ENCODE measurements at places on chromosomes 2 and 18.

DNA sequence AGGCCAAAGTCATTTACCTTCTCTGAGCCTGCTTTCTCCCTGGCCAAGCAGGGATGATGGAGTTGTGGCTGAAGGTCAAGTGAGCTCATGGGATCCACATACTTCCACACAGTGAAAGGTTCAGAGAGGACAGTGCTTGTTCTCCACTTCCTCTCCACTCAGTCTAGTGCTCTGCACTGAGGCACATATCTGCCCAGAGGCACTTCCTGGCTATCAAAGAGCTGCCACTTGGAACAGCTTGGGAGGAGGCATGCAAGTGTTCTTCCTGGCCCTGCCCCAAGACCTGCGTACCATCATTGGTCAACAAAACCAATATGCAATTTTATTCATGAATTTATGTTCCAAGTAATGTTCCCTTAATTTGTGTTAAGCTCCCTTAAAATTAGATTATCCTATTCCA is 71.9 kb downstream of the RNF152 start:
- DNase-seq = no peak

DNA sequence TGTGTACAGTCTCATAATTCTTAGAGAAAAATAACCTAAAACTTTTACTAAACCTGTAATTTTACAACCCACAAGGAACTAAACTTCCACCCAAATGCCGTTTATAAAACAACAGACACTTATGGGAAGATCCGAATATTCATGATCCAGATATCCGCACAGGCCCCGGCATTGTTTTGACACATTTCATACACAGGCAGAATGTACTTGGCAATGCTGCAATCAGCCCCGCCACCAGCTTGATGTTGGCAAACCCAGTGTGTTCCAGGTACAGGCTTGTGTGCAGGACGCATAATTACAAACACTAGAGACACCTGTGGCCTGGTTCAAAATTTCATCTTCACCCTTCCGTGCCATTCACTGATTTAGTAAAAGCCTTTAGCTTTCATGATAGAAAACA is 393.0 kb upstream of the SALL3 start:
- no peak for DNase-seq

DNA sequence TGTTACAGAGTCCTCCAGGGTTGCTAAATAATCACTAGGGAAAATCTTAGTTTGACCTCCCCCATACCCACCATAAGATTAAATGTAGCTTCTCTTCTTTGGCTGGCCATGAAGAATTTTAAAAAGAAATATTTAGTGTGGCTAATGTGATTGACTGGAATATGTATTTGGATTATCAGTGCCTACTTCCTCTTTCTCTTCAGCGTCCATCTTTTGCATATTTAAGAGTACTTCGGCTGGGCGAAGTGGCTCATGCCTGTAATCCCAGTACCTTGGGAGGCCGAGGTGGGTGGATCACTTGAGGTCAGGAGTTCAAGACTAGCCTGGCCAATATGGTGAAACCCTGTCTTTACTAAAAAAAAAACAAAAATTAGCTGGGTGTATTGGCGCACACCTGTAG is 28.8 kb downstream of the ADAM23 start:
- no peak for DNase-seq

DNA sequence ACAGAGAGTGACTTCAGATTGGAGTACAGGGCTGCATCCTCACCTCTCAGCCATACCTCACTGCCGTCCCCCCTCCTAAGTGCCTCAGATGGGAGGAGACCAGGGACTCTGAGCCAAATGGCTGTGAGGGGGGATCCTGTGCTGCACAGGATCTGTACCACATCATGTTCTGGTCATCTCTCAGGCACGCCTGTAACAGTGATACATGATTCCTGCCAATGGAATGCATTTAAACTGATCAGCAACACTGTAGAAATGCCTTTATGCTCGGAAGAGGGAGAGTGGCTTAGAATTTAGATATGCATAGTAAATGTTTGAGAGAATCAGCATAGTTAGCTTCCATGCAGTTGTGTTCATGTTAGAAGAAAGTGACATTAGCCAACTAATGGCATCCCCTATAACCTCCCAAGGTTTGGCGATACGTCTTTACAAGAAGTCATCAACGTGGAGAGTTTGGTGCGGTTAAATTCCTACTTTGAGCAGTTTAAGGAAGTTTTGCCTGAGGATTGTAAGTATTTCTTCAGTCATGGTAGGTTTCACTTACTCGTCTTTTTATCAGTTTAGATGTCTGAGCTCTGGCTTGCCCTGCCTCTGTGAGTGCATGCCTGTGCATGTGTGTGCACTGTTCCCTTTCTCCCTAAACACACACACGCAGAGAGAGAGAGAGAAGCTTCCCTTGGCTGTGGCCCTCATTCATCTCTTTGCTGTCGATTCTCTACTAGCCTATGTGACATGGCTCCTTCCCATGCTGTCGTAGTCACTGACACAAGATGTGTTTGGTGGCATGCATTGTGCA is 40.0 kb downstream of the COA5 start:
- DNase-seq = no peak

GRCh38 chr18:43192408-43192807 is 76.9 kb upstream of the RIT2 start:
- no peak for DNase-seq

- DNase-seq = no peak
Observed at GRCh38 chr2:202378662-202379358, 2.7 kb downstream of the BMPR2 start.

GRCh38 chr2:215439404-215439803 is 3.5 kb upstream of the FN1 start:
- DNase-seq = no peak

GRCh38 chr18:72846736-72847533 is 20.9 kb downstream of the NETO1 start:
- DNase-seq = no peak

DNA sequence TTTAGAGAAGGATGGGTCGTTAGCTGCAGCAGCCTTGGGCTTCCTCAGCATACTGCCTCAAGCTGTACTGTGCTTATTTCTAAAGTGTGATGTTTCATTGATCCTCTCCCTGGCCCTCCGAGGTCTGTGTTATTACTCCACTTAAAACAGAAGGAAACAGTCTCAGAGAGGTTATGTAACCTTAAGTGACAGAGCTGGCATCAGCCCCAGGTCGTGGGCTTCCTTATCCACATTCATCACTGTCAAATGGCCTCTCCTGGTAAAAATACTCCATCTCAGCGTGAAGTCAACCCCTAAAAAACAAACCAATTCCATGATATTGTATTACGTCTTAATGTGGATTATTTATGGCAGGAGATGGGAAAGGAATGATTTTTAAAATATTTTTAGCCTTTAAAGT is 153.3 kb upstream of the NOSTRIN start:
- DNase-seq = peak; percentile 43

DNA sequence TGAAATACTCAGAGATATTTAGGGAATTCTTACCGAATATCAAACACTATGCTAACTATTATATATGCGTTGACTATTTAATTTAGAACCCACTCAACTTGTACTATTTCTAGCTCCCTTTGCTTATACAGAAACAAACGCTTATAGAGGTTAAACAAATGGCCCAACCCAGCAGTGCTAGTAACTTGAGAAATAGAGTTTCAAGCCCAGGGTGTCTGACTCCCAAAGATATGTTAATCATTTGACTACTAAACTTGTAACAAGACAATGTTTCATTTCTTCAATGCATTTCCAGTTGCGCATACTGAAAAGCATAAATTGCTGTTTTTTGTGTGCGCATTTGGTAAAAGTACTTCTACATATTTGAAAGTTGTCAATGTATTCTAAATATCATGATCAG is 310.3 kb downstream of the GALNT13 start:
- no peak for DNase-seq

DNA sequence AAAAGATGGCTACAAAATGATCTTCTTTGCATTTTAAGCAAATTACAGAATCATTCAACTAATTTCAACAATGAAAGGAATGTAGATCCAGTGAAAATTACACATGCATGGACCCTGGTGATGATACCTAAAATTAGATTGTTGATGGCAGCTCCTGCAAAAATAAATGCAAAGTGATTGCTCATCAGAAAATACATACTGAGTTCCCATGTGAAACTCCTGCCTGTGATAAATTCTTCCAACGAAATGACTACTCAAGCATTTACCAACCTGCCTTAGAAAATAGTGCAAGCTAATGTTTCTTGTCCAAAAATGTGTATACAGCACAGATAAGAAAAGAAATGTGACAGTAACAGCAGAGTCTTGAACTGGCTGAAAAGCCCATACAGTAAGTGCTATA is 300.0 kb upstream of the REV1 start:
- no peak for DNase-seq

DNA sequence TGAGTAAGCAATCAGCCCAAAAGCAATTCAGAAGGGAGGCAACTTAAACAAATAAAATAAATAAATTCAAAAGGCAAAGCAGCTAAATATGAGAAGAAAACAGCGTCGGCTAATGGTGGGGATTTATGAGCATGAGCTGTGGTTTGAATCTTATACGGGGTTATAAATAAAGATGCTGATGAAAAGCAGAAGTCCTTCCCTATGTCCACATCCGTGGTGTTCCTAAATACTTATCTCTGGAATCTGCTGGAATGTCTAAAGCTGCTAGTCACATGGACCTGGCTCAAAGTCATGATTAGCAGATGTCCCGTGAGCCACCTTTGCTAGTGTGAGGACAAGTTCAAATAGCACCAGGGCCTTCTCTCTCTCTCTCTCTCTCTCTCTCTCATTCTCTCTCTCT is 33.8 kb downstream of the SMIM21 start:
- no peak for DNase-seq

DNA sequence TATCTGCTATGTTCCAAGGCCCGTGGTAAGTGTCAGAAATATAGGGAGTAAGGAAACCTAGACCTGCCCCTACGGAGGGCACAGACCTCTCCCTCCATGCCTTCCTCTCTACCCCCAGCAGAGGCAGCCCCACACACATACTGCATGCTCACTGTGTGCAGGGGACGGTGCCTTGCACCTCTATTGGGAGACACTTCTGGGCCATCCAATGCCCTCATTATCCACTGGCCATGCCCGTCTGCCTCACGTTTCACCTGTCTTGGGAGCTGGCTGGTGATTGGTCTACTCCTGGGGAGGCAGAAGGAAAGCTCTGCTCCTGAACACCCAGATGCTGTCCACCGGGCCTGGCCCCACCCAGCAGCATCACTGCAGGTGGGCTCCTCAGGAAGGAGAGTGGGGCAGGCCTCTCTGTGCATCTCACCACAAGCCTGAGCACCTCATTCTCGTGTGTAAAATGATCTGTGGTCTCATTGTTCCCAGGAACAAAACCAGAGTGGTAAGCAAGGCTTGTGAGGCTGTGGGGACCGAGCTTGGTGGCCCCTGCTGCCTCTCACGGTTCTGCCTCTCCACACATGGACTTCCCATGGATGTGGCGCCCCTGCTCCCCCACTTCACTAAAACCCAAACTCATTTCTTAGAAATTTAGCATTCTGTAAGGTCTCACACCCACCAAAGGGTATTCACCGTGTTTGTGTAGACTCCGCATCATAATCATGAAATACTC is 312.5 kb upstream of the HS6ST1 start:
- no peak for DNase-seq

DNA sequence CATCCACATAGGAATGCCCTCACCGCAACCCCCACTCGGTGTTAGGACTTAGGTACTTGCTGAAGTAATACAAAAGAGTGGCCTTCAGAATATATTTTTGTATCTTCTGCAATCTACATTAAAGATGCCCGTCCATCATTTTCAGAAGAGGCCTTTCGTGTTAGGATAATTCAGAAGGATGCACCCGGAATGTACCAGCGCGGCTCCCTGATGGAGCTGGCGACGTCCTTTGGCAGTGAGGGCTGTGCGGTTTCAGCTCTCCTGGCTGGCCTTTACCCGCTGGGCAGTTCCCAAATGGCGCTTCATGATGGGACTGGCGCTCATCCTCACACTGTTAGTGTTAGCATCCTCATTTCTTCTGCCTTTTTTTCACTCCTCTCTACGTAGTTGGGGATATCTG is 15.3 kb downstream of the TWIST2 start:
- DNase-seq = no peak

DNA sequence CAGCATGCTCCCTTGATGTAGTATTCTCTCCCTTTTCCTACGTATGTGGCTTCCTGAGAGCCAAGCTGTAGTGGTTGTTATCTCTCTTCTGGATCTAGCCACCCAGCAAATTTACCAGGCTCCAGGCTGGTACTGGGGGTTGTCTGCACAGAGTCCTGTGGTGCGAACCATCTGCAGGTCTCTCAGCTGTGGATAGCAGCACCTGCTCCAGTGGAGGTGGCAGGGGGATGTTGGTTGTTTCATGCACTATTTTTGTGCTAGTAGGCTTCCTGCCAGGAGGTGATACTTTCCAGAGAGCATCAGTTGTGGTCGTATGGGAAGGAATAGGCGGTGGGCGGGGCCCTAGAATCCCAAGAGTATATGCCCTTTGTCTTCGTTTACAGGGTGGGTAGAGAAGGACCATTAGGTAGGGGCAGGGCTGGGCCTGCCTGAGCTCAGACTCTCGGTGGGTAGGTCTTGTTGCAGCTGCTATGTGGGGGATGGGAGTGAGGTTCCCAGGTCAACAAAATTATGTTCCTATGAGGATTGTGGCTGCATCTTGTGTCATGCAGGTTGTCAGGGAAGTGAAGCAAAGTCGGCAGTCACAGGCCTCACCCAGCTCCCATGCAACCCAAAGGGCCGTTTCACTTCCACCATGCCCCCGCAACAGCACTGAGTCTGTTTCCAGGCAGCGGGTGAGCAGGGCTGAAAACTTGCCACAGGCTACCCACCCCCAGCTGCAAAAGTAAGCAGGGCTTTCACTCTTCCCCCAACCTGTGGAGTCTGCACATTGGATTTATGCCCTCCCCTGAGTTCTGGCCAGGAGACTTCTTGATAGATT is 1139.5 kb downstream of the BCL11A start:
- peak; percentile 69 for DNase-seq

GRCh38 chr2:191501561-191502168 is 176.3 kb upstream of the NABP1 start:
- DNase-seq = no peak

DNA sequence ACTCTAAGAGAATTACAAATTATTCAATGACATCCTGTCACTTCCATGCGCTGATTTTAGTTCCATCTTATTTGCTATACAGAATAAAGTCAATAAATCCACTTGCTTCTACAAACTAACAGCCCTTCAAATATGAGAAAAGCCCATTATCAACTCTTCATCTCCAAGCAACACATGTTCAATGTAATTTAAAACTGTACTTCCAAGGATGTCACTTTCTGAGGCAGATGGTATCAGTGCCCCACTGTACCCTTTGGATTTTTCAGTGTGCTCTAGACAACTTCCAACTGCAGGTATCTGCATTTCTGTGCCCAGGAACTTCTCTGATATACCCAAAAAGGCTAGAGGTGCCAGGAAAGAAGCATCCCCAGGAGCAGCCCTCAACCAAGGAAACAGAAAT is 87.6 kb downstream of the SMAD2 start:
- no peak for DNase-seq
